ENCODE measurements at places on chromosomes 12 and 14.
A peak's percentile ranks its signal among the peaks of the same experiment; 100 is the strongest.

DNA sequence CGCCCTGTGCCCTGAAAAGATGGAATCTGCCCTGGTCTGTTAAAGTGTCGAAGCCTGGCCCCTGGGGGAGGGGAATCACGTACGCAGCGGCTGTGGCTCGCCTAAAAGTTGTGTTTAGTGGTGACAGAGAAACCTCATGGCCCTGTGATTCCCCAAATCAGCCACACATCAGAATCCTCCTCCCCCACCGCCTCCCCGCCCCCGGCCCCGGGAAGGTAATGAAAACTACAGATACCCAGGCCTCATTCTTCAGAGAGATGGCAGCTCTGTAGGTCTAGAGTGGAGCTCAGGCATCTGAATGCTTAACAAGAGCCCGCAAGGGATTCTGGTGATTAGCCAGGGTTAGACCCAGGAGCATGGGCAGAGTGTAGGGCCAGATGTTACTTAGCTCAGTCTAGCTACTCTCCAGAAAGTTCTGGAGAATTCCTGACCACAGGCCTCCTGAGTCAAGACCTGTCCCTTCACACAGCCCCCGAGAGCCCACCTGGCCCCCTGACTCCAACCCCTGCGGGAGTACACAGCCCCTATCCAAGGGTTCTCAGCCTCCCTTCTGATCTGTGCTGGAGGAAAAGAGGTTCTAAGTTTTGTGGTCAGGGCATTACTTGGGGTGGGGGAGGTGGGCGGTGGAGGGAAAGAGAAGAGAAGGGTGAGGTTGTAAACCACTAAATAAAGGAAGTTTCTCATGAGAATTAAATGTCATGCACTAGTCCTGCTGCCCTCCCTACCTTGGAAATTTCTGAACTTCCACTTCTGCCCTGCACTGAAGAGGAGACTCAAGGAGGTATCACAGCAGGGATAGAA lies 114.8 kb downstream of the PLXNC1 start:
- peak; percentile 57 for DNase-seq

- DNase-seq, result no peak
Measured at GRCh38 chr12:43347026-43347425, 205.0 kb downstream of the ADAMTS20 start.

DNA sequence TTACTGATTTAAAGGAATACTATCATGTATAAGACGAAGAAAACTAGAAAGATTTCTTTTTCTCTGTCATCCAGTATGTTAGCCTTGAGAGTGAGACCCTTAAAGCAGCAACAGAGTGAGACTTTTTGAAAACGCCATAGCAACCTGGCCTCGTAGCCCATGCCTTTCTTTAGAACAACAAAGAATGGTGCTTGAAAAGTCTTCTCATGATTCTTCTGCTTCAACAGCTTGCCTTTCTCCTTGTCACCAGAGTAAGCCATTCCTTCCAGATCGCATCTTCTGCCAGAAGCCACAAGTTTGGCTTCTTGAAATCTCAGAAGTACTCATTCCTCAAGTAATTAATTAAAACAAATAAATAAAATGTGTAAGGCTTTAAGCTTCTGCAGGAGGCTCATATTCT lies 109.3 kb downstream of the PDE3A start:
- no peak for DNase-seq

- no peak for DNase-seq
Measured at GRCh38 chr14:63032641-63033040, 12.6 kb downstream of the KCNH5 start.

GRCh38 chr12:88052686-88053085 lies 23.5 kb upstream of the C12orf50 start:
- no peak for DNase-seq

Measured in stimulated activated CD8-positive, alpha-beta memory T cell treated with anti-CD3 and anti-CD28 coated beads, Interleukin-15, amount 100 ng/mL, for 4 hours (primary cell).